ENCODE measurements at places on chromosomes 12 and 14. TPM values are rescaled to one million over a fixed set of nuclear protein-coding genes. Genes with fewer than 3 reads are reported as not detected.

- no peak for DNase-seq
Measured at GRCh38 chr12:2811801-2812200, 667 bp upstream of the ITFG2 start.

TAS2R19 gene
- 0.21 TPM for polyA plus RNA-seq

GRCh38 chr14:73295198-73295796, 58.0 kb downstream of the PAPLN start:
- no peak for DNase-seq

GRCh38 chr14:104314251-104314941, 176.0 kb downstream of the KIF26A start:
- DNase-seq, result no peak

DNA sequence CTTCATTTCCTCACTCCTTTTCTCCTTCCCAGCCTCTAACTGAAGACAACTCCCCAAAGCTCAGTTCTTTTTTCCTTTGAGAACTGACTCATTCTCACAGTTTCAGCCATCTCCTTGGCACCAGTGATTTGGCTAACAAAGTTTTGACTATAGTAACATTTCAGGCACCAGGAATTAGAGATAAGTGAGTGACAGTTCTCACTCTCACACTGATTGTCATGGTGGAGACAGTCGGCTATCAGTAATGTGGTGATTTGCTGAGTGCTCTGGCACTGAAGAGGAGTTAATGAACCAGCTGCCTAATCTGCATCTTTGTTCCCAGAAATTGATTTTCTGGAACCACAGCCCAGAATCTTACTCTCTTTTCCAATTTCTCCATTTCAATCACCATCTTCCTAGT, 29.5 kb downstream of the HELB start:
- no peak for DNase-seq

HNF1A gene
- polyA plus RNA-seq, result 0.07 TPM

C12orf42 gene
- polyA plus RNA-seq, result not detected

- DNase-seq, result no peak
Measured at GRCh38 chr14:80664576-80664975, 277.0 kb downstream of the CEP128 start.

DNA sequence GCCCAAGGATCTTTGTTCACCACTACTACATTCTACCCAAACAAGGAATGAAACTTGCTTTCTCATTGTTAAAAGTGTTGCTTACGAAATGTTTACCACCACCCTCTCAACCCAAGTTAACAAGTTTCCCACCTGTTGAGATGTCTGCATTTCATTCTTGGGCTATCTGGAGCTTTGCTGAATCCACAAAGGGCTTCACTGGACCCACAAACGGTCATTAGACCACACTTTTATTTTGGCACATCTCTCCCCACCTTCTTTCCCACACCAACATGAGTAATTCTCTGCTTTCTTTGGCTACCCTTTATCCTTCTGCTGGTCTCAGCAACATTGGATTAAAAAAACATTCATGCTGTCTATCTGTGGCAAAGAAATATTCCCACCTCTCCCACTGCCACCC, 78.0 kb downstream of the TMEM260 start:
- no peak for DNase-seq

GRCh38 chr12:92951006-92951405, 21.9 kb upstream of the EEA1 start:
- DNase-seq, result no peak

- DNase-seq, result no peak
Measured at GRCh38 chr12:13197032-13197431, 506 bp downstream of the EMP1 start.

DNA sequence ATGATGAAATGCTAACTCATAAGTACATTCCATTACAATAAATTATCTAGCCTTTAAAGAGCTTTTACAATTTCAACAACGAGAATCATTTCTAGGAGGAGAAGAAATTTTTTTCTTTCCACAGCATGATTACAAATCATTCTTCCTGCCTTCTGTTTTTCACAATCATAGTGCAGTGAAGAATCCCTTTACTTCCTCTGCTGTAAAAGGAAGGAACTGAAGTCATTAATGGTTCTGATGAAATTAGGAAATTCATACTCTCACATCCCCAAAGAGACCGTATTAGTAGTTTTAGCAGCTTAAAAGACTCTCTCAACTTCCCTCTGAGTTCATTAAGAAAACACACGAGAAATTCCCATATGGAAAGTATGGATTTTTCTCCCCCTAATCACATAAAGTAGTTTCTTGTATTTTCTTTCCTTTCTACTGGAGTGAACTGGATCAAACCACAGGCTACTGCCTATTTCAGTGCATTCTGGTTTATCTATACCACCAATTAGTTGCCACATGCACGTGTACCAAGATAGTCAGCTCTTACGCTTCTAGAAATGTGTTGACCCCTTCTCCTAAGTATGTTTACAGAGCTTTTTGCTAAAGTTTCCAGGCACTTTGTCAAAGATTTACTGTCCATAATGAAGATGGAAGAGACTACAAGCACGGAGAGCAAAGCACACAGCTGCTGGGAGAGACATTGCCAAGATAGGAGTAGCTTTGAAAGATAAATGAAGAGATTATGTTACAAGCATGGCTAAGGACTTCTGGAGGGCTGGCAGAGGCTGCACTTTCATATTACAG, 58.9 kb upstream of the KITLG start:
- no peak for DNase-seq

GRCh38 chr12:94175763-94176668, 27.6 kb downstream of the PLXNC1 start:
- no peak for DNase-seq

DNA sequence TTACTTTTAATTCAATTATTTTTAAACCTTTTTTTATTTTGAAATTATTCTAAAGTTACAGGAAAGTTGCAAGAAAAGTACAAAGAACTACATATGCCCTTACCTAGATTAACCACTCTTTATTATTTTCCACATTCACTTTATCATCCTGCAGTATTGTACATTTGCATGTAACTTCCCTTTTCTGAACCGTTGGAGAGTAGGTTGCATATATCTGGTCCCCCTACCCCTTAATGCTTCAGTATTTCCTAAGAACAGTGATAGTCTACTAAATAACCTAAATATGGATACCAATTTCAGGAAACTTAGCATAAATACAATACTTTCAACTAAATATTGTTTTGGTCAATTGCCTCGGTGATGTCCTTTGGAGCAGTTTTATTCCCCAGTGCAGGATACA, 15.0 kb downstream of the G2E3 start:
- no peak for DNase-seq

DNA sequence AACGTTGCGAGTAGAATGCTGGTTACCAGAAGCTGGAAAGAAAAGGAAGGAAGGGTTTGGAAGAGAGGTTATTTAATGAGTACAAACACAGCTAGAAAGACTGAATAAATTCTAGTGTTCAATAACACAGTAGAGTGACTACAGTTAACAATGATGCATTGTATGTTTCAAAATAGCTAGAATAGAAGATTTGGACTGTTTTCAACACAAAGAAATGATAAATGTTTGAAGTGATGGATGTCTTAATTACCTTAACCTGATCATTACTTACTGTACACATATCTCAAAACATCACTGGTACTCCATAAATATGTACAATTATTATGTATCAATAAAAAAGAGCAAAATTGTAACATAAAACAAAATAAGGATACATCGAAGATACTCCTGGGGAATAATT, 1221.8 kb upstream of the SEL1L start:
- DNase-seq, result no peak

BDKRB1 gene
- polyA plus RNA-seq, result 0.06 TPM

GRCh38 chr12:38998887-38999482, 93.6 kb upstream of the CPNE8 start:
- no peak for DNase-seq

GSG1 gene
- polyA plus RNA-seq, result not detected

SLCO1B1 gene
- polyA plus RNA-seq, result not detected

- DNase-seq, result no peak
Measured at GRCh38 chr12:100661300-100661951, 87.9 kb downstream of the GAS2L3 start.

- DNase-seq, result no peak
Measured at GRCh38 chr12:47141459-47141858, 61.7 kb upstream of the AMIGO2 start.
